Foreskin fibroblast (primary cell): ENCODE measurements at places on chromosomes 7 and 10.
A peak's percentile ranks its signal among the peaks of the same experiment; 100 is the strongest.

GRCh38 chr7:48158404-48158803, 12.9 kb upstream of the ABCA13 start:
- peak; percentile 18 for DNase-seq

DNA sequence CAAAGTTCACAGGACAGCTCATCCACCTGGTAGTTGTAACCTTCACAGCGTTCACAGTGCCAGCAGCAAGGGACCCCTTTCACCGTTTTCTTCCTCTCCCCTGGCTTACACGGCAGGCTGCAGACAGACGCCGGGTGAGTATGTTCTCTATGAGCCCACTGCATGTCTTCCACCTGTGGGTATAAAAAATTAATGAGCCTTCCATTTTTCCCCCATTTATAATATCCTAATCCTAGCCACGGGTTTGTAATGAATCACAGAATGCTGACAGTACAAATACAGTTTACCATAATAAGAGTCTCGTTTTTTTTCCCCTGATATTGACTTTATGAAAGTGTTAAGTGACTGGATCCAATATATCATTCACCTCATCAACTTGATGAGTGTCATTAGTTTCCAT, 719.0 kb downstream of the GRM8 start:
- no peak for DNase-seq

DNA sequence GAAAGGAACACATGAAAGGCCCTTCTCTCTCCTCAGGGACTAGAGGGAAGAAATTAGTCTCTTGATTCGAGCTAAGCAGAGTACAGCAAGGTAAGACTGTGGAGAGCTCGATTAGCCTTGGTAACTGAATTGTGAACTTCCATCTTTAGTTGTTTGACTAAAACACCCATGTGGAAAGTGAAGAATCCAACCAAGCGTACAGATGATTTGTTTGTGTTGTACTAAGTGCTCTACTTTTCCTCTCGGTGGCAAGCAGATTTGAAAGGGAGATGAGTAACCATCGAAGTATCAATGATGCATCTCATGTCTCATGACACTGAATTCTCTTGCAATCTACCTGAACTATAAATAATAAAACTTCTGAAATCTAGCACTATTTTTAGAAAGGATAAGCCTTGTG, 80.7 kb downstream of the FZD1 start:
- DNase-seq, result no peak

DNA sequence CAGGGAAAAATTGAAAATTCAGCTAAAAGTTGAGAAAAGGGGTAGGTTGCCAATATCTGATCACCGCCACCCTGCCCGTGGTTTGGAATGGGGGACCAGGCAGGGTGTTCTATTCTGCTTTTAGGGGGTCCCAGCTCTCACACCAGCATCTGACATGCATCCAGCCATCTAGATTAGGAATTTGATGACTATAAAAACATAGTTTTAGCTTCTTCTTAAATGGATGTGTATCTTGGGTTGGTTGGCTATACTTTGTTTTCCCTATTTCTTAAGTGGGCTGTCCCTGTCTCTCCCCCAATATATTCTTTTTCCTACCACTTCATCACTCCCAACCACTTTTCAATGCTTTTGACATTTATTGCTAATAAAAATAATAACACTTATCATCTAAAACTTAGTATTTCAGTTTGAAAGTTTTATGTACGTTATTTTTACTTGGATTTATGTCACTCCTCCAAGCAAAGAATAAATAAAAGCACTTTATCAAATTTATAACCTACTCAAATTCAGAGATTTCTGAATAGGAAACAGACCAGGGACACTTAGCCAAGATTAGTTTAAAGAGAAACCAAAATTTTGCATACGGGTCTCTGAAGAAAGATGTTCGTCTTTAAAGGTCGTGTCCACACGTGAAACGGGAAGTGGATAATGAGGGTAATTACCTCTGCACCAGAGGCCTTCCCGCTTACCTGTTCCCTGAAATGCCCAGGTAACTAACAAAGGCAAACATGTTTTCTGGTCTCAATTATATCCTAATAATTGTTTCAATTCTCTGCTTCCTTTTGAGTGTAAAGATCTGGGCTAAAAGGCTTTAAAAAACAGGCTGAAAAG, 233.2 kb upstream of the AUTS2 start:
- DNase-seq, result no peak

DNA sequence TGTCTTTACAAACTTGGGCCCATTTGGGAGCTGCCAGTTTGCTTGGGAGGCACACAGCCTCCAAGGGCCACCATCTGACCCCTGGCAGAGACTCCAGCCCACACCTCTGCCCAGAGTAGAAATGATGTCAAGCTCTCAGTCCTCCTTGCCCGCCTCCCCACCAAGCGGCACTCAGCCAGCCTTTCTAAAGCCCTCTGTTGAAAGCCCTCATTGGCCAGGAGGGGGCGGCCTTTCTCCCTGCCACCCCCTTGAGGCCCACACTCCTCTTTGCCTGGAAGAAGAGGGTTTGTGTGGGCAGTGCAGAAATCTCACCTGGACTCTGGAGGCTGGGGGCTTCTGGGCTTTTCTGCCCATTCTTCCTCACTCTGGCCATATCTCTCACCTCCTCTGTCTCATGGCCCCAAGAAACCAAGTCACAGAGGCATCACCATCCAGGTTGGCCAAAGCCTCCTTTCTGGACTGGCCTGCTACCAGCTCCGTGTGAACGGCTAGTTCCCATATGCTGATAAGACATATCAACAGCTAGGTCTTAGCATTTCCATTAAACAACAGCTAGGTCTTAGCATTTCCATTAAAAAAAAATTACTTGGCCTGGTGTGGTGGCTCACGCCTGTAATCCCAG, 36.1 kb downstream of the UBTD1 start:
- peak; percentile 66 for DNase-seq

GRCh38 chr7:104956753-104957450, 57.1 kb upstream of the KMT2E start:
- DNase-seq, result peak; percentile 93

DNA sequence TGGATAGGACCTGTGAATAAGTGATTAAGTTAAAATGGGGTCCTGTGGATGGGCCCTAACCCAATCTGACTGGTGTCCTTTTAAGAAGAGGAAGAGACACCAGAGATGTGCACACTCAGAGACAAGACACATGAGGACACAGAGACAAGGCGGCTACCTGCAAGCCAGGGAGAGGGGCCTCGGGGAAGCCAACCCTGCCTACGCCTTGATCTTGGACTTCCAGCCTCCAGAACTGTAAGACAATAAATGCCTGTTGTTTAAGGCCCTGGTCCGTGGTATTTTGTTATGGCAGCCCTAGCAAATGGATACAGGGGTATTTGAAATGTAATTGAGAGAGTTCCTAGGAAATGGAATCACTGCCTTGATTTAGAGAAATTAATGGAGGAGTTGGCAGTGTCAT, 225.3 kb downstream of the SKAP2 start:
- no peak for DNase-seq

DNA sequence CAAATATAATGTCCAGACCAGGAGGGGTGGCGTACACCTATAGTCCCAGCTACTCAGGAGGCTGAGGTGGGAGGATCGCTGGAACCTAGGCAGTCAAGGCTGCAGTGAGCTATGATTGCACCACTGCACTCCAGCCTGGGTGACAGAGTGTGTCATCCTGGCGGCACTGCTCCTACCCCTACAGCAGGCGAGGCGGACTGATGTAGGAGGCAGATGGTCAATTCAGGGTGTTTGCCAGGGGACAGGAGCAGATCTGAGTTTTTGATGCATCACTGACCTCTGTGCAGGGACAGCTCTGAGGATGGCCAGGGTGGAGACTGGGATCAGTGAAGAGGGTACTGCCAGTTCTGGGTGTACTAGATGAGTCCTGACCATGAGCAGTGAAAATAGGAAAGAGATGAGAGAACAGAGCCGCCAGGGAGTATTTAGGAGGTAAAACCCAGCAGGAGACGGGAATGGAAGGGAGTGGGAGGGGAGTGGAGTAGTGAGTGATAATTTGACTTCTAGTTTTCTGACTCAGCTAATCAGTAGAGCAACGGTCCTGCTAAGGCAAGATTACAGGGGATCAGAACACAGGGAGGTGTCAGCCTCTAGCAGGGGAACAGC, 75.3 kb downstream of the HIP1 start:
- peak; percentile 37 for DNase-seq

DNA sequence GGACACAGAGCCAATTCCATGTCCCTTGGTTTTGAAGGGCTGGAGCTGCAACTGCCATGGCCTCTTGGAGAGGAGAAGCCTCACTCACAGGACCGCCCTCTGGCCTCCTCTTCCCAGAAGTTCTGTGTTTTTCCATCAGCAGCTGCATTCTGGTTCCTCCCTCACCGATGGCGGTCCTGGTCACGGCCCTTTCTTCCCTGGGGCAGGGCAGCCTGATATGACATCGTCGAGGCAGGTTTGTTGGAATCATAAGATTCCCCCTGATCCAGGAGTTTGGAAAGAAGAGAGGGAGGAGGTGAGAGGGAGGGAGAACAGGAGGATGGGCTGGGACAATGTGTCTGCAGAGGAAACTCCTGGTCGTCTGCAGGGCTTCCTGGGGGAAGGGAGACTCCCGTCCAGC, 82.7 kb upstream of the PDZD8 start:
- DNase-seq, result no peak
